Activated naive CD4-positive, alpha-beta T cell treated with anti-CD3 and anti-CD28 coated beads, Interleukin-2, amount 50 U/mL, for 72 hours (primary cell): ENCODE measurements at places on chromosomes 1 and 21.

GRCh38 chr1:100868364-100868995, 26.2 kb downstream of the EXTL2 start:
- DNase-seq: no peak

- DNase-seq: no peak
These were observed 97.6 kb upstream of the MAGI3 start for GRCh38 chr1:113292603-113293255.

- DNase-seq: no peak
These were observed 22.8 kb downstream of the CDC7 start for GRCh38 chr1:91523482-91523881.

DNA sequence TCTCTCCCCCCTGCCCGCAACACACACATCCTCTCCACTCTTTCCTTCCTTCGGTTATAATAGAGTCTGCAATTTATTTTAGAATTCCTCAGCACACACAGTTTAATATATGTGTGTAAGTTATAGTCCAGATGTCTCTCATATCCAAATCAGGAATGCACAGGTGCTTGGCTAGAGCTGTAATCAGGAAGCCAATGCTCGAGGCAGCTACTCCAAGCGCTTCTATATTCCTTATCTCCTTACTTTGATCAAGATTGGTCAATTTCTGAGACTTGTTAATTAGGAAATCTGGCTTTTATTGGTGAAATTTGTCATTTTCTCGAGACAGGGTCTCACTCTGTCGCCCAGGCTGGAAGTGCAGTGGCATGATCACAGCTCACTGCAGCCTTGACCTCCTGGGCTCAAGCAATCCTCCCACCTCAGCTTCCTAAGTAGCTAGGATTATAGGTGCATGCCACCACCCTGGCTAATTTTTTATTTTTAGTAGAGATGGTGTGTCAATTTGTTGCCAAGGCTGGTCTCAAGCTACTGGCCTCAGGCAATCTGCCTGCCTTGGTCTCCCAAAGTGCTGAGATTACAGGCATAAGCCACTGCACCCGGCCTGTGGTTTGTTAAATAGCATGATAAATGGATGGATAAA, 27.7 kb downstream of the RPL5 start:
- no peak for DNase-seq

DNA sequence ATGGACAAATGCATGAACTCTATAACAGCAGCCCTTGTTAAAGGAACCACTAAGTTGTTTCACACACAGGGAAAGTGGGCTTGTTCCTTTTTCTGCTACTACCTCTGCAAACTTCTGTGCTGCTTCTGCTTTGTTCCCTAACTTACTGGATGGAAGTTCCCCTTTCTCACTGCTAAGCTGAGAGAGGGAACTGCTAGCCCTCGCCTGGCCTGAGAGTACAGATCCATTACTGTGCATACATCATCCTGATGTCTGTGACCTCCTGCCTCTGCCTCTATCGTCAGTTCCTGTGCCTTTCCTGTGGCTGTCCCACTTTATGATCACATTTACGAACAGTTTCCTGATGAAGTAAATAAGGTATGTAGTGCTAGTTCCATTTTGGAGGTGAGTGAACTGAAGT, 3.5 kb downstream of the GNAT2 start:
- no peak for DNase-seq

DNA sequence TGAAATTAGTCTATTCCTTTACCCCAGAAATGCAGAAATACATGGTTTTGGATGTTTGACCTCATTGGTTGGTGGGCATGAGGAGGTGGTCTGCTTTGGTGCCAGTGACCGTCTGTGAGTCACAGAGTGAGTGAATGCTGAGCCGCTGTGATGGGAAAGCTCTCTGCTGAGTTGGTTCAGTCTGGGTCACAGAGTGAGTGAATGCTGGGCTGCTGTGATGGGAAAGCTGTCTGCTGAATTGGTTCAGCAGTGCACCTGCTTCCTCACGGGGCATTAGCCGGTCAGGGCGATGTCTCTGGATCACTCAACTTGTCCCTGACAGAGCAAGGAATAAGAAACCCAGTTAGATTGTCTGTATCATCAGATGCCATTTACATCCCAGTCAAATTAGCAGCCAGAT, 40.8 kb downstream of the ADARB1 start:
- DNase-seq: no peak

DNA sequence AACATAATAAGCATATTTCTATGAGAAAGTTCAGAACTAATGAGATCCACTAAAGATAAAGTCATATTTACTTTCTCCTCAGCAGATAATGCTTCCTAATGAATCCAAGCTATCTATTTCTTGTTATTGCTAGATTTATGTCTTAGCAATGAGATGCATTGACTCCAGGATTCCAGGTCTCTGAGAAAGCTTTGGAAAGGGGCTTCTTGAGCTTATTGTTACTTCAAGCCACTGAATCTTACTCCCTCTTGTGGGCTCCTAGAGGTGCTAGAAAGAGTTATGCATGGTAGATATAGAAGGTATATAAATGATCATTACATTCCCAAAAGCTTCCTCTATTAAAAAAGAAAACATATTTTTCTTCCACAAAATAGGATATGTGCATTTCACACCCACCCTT, 246.4 kb upstream of the ADAMTS5 start:
- no peak for DNase-seq

GRCh38 chr1:168734271-168734670, 5.3 kb upstream of the DPT start:
- no peak for DNase-seq
